Upper lobe of left lung (tissue), 6 donors: ENCODE measurements at places on chromosomes 1 and 21.
A peak's percentile ranks its signal among the peaks of the same experiment; 100 is the strongest.

- DNase-seq: peak; percentile 84
These were observed 17.3 kb upstream of the C1orf159 start for GRCh38 chr1:1132956-1133750.

DNA sequence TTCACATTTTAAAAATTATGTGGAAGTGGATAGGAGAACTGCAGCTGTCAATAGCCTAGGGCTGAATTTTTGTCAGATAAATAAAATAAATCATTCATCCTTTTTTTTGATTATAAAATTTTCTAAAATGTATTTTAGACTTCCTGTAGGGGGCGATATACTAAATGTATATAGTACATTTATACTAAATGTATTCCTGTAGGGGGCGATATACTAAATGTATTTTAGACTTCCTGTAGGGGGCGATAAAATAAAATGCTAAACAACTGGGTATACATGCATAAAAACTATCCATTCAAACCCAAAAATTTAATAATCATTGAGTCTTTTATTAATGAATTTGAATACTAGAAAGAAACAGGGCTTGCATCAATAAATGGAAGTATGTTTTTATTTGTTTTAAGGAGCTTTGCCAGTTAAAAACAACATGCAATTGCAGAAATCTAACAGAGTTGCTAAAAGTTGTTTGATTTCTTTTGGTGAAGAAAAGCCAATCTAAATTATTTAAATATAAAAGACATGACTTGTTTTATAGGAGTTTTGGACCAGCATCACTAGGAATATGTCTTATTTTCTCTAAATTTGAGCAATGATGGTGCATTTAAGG lies 31.4 kb downstream of the CLCA1 start:
- DNase-seq: no peak

DNA sequence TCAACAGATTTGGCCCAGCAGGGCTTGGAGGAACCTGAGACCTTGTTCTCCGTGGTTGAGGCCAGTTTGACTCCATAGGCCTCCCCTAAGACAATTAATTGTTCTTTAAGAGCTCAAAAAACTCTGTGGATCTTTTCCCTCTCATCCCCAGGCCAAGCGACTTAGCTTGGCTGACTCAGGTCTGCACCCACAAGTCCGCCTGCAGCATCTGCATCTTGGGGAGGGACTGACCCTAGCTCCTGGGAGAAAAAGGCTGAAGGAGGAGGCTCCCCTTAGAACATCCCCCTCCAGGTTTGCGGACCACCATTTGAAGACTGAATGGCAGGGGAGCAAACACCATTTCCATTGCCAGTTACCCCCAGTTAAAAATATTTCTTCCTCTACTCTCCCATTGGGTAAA lies 1.5 kb upstream of the HES2 start:
- DNase-seq: no peak

- no peak for DNase-seq
These were observed 97.4 kb downstream of the KCNH1 start for GRCh38 chr1:211036381-211037060.

DNA sequence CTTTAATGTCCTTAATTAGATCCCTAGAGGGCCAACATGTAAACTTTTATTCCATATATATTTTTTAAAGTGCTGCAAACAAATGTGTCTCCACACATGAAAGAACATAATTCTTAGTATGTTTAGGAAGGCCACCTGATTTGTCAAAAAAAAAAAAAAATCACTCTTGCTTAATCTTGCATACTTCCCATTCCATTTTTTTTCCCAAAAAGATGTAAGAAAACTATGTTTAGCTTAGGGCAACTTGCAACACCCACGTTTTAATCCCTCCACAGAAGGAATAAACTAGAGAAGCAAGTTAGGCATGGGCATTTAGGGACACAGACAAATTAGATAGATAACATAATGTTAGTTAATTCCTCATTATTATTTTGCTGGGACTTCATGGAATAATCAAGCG lies 5.6 kb downstream of the YOD1 start:
- no peak for DNase-seq

- DNase-seq: no peak
These were observed 277.6 kb upstream of the RUNX1 start for GRCh38 chr21:35326677-35327076.

DNA sequence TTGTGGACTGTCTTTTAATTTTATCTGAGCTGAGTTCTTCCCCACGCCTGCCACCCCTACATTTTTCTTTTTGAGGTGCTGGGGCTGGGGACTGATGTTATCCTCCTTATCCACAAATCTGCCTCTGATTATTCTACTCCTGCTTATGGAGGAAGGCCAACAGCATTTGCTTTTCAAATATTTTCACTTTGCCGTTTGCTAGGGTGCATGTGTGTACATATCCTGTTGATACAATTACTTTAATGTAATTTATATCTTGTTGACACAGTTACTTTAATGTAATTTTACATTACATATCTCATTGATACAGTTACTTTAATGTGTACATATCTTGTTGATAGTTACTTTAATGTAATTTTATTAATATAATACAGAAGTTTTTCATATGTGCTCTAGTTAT lies 36.2 kb downstream of the PRRC2C start:
- DNase-seq: no peak

GRCh38 chr1:31434101-31434871 lies 21.3 kb downstream of the SERINC2 start:
- DNase-seq: peak; percentile 64

GRCh38 chr1:173295391-173295790 lies 88.3 kb upstream of the TNFSF4 start:
- DNase-seq: no peak

GRCh38 chr21:33870768-33871167 lies 44.8 kb downstream of the ATP5PO start:
- no peak for DNase-seq

DNA sequence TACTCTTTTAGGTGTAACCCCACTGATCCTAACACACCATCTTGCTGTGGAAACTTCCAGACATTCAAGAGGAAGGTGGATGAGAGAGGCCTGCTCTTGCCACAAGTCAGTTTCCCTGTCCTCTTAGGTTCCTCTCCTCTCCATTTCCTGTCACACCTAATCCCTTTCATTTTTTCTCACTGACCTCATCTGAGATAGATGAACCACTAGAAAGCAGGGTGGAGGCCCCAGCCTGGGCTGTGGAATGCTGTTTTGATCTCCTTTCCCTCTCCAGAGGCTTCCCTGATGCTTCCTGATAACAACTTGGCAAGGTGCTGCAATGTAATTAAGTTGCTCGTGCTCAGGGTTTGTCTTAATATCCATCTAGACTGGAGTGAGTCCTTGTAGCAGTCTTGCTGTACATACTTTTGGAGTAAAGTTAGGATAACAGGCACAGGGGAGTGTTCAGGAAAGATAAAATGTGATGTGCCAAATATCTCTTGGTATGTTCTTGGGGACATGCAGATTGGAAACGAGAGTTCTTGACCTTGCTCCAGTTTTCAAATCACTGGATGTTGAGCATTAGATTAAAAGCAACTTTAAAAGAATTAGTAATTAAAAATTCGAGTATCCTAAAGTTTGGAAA lies 11.2 kb downstream of the LRRC42 start:
- DNase-seq: no peak

GRCh38 chr1:172990598-172991215 lies 60.0 kb downstream of the TNFSF18 start:
- no peak for DNase-seq

DNA sequence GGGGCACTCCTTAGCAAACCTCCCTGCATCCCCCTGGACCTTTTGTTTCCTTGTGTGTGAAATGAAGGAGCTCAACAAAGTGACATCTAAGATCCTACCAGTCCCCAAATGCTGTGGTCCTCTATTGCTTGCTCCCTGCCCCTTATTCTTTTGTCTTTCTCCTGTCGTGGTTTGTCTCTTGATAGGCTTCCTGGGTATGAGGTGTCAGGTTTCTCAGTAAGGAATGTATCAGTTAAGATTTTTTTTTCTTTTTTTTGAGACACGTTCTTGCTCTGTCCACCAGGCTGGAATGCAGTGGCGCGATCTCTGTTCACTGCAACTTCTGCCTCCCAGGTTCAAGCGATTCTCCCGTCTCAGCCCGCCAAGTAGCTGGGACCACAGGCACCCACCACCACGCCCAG lies 16.8 kb downstream of the CNIH3 start:
- DNase-seq: no peak

DNA sequence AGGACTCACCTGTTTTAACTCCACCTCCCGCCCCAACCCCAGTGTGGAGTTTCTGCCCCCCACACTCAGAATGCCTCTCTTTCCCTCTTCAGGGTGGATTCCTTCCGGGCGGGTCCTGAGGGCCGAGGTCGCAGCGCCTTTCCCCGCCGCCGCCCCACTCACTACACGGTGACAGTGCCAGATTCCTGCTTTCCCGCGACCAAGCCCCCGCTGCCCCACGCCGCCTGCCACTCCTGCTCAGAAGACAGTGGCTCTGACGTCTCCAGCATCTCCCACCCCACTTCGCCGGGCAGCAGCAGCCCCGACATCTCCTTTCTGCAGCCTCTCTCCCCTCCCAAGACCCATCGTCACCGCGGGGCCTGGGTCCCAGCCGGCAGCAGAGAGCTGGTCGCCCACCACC lies 16.7 kb downstream of the INAVA start:
- DNase-seq: peak; percentile 74
